Common myeloid progenitor, CD34-positive (primary cell): ENCODE measurements at places on chromosomes 1 and 21.

DNA sequence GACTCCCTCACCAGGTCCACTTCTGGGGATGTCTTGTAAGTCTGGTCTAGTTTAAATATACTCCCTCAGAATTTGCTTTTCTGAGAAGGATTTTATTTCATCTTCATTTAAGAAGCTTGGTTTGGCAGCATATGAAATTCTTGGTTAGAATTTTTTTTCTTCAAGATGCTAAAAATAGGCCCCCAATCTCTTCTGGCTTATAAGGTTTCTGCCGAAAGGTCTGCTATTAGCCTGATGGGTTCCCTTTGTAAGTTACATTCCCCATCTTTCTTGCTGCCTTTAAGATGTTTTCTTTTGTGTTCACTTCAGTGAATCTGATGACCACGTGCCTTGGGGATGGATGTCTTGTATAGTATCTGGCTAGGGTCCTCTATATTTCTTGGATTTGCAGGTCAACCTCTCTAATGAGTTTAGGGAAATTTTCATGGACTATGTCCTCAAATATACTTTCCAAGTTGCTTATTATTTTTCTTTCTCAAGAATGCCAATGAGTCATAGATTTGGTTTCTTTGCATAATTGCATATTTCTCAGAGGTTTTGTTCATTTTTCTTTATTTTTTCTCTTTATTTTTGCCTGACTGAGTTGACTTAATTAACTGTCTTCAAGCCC lies 19.4 kb downstream of the TCP10L start:
- no peak for DNase-seq

- DNase-seq = no peak
Observed at GRCh38 chr1:34683616-34684015, 71.2 kb upstream of the GJB5 start.

- peak; percentile 74 for DNase-seq
Observed at GRCh38 chr1:40532844-40533424, 1.5 kb downstream of the ZNF684 start.

GRCh38 chr1:31830511-31830910 lies 14.7 kb upstream of the SPOCD1 start:
- DNase-seq = no peak

DNA sequence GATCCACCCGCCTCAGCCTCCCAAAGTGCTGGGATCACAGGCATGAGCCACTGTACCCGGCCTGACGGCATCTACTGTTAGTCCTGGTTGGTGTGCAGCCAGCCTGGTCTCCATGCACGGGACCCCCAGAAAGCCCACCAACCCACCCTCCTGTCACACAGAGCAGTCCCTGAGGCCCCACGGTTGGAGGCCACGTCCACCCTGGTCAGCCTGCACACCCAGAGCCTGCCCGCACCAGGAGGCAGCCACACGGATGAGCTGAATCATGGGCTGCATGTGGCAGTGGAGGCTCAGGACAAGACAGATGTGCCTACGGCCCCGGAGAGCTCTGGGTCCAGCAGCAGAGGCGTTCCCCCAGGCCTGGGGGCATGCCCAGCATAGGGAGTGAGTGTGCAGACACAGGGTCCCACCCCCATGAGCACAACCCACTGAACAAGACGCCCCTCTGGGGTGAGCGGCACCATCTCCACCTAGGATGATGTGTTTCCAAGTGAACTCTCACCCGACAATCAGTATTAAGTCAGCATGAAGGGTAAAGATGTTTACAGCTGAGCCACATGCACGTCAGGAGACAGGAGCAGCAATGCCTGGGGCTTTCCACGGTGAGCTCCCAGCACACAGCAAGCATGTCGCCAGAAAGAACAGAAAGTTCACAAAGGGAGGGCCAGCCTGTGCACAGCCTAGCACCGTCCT lies 102.1 kb downstream of the WDR4 start:
- no peak for DNase-seq

- DNase-seq = no peak
Observed at GRCh38 chr1:18805925-18806849, 53.3 kb downstream of the TAS1R2 start.

GRCh38 chr1:193476748-193477147 lies 290.3 kb upstream of the B3GALT2 start:
- DNase-seq = no peak
